ENCODE measurements at places on chromosomes 4 and X.

DNA sequence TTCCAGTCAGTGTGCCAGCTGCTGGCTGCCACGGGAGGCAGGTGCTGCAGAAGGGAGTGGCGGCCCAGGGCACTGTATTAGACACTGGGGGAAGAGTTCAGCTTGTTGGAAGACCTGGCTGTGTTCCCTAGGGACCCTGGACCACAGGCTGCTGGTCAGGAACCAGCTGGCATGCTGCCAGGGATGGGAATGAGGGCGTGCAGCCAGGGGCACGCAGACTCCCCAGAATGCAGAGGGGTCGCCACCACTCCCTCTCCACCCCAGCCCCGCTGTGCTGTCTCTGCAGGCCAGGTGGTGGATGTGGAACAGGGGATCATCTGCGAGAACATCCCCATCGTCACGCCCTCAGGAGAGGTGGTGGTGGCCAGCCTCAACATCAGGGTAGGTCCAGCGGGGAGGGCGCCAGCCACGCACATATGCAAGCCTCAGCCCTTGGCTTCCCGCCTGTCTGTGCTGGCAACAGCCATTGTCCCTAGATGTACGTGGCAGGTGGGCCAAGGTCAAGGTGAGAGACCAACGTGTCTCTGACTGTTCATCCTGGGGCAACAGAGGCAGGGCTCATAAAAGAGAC is 12.3 kb downstream of the ABCD1 start:
- DNase-seq, result no peak

DNA sequence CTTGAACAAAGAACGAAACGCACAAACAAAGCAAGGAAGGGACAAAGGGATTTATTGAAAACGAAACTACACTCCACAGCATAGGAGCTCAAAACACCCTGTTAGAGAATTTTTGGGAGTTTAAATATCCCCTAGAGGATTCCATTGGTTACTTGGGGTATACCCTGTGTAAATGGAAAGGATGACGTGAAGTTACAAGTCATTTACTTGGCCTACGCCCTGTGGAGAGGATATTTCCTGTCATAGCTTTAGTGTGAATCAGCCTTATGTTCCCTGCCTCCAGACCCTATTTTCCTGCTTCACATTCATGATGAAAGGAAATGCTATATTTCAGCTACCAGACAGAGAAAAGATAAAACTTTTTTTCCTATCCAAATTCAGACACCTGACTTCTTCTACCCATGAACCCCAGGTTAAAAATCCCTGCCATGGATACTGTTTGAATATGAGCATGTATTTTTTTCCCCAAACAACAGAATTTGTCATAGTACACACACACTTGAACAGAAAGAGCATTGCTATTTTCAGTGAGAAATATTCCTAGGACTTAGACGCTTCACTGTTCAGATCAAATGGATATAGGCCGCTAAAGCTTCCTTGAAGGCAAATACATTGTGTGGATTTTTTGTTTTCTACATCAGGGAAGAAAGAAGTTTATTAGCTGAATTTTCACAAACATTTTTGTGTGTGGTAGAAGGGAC is 20.4 kb downstream of the PIN4 start:
- no peak for DNase-seq

GRCh38 chr4:104494822-104495559 is at the start of gene CXXC4:
CXXC4 (minus strand) TSS chr4:104494894; CDS start chr4:104491802, 3,092 bp downstream.
- no peak for DNase-seq

- DNase-seq, result no peak
These were observed 26.0 kb downstream of the RNF212 start for GRCh38 chr4:1087371-1087770.

DNA sequence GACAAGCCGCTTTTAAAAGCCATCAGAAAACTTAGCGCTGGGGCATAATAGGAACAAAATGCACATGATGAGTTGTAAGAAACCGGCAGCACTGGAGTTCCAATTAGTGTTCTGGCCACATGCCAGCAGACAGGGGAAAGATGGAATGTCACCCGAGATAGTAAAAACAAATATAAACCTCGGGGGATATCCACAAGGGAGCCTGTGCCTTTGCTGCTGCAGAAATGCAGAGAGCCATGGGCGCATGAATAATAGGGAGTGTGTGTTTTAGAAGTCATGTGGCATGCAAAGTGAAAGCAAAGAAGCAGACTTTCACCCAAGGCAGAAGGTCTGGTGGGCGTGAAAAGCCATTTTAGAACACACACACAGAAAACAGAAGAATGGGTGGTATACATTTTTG is 19.1 kb downstream of the GPRASP3 start:
- no peak for DNase-seq
